ENCODE measurements at places on chromosomes 2 and 18.
A peak's percentile ranks its signal among the peaks of the same experiment; 100 is the strongest.

- DNase-seq: no peak
Measured at GRCh38 chr2:163205589-163206254, 367.2 kb upstream of the KCNH7 start.

DNA sequence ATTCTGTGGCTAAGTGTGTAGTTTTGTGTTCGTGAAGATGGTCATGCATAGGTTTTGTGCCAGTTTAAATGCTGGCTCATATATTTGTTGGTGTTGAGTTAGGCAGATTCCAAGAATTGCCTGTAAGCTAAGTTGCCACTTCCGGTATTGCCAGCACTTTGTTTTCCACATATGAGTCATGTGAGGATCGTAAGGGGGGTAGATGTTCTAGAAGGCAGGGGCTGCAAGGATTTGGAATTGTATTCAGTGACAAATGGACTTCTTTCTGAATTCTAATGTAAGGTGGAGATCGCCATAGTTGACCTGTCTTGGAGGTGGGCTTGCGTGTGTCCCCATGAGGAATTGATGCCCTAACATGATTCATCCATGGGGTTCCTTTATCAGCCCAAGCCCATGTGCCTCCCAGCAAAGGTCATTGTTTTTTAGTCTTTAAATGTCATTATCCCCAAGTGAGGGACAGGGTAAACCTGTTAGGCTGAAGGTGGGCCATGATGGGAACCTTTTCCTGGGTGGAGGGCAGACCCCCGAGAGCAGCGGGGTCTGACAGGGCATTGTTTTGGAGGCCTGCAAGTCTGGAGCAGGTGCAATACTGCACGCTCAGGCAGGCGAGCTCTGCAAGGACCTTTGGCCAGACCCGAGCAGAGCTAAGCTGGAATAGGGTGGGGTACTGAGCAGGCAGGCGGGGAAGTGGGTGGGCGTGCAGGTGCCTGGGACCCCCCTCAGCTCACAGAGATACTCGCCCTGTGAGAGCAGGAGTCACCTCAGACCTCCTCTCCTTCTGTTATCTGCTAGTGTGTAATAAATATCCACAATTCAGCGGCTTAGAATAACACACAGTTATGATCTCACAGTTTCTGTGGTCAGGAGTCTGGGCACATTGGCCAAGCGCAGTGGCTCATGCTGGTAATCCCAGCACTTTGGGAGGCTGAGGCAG is 77.4 kb downstream of the LRRFIP1 start:
- no peak for DNase-seq

DNA sequence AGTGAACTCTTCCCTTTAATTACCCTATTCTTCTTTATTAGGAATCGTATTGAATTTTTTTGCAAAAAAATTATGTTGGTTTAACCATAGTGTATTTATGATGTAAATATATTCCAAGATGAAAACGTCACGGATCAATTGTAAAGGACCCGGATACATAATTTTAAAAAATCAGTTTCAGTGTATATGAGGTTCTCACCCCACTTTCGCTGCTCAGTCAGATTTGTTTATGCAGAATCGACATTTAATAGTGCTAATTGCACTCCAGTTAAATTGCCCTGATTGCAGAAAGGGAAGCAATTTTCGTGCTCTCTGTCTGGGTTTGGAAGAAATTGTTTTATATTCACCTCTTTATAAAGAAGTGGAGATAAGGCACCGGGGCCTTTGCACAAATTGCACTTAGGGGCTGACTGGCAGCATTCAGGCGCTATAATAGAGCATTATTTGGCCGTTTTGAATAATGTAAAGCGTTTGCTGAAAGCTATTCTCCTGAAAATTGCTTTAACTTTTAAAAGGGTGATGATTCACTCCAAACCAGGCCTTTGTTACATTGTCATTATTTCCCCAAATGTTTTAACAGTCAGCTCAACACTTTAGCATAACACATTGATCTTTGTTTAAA is 3.0 kb upstream of the SP9 start:
- DNase-seq: peak; percentile 41

DNA sequence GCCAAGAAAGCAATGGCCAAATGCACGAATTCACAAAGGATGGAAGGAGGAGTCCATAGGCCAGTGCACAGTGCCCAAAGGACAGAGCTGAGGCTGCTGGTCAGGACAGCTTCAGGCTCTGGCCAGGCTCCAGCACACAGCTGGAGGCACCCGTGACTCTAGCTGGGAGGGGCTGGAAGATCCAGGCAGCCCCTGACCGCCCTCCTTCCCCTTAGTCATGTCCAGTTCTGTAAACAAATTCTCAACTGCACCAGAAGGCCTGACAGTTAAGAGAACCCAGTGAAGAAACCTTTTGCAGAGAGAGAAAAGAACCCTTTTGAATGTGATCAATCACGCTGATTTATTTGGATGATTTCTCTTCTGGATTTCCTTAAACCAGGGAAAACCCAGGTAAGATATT is 7.7 kb upstream of the YWHAQ start:
- no peak for DNase-seq

GRCh38 chr2:166302036-166302435 is 73.7 kb downstream of the SCN9A start:
- no peak for DNase-seq

DNA sequence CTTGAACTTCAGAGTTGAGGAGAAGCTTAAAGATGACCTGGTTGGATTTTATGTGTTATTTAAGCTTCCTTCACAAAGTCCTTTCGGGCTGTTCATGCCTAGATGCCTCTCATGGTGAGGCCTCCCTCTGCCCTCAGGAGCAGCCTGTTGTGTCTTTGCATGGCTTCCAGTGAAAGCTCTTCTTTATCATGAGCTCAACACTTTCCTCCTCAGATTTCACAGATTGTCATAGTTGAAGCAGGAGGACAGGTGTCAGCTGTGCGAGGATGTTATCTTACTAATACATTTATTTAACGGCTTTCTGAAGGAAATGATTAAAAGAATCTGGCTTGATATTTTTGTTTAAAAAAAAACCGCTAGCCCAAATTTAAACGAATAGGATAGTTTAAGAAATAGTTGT is 48.8 kb upstream of the ITSN2 start:
- DNase-seq: no peak

GRCh38 chr2:64768491-64769005 is 114.8 kb upstream of the SERTAD2 start:
- no peak for DNase-seq

- no peak for DNase-seq
Measured at GRCh38 chr2:171862501-171862900, 31.5 kb downstream of the SLC25A12 start.

- no peak for DNase-seq
Measured at GRCh38 chr2:65390134-65390533, 42.3 kb downstream of the SPRED2 start.

DNA sequence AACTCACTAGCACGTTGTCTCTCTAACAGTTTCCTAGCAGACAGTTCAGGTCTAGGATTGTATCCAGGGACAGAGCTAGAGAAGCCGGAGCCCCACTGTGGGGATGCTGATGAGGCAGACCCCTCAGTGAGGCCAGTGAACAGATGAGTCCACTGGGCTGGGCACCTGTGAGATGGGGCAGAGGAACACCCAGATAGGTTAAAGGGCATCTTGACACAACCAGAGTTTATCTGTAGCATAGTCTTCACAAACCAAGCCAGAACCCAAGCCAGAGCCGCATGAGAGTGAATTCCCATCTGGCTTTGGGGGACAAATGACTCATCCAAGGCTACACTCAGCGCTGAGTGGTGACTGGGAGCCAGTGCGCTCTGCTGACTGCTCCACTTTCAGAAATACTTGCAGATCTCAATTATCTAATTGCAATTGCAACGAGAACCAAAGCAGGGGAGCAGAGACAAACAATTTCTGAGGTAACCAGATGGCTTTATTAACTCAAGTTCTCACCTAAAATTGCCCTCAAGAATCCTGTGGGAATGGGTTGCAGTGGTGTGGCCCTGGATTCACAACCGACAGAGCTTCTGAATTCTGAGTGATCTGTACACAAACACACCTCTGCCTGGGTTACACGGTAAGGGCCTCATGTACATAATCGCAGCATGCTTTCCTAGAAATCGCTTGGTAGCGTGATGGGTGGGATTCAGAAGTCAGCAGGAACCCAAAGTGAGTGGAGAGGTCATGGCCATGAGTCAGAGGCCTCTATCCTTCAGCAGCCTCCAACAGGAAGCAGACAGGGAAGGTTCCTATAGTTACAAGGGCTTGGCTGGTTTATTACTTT is 48.7 kb upstream of the MSH2 start:
- no peak for DNase-seq

GRCh38 chr18:31197676-31198075 is 35.0 kb upstream of the DSC1 start:
- no peak for DNase-seq

GRCh38 chr2:223801736-223802135 is 35.6 kb downstream of the AP1S3 start:
- no peak for DNase-seq

- DNase-seq: no peak
Measured at GRCh38 chr2:221527776-221528309, 44.3 kb downstream of the EPHA4 start.

DNA sequence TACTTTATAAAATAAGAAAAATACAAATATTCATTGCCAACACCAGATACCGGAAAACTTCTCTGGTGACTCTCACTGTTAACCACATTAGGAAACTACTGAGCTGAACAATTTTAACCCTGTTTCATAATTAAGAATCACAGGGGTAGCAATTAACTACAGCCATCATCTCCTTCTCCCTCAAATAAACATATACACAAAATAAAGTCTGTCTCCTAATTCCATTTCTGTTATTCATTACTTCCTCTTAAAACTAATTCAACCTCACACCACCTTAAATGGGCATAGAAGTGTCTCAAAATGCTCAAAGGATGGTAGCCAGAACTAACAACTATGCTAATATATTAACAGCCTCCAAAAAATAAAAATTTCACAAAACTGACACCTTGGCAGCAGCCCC is 60.7 kb downstream of the ACVR1 start:
- DNase-seq: no peak

GRCh38 chr2:74618410-74619083 is 29.6 kb downstream of the M1AP start:
- DNase-seq: no peak

DNA sequence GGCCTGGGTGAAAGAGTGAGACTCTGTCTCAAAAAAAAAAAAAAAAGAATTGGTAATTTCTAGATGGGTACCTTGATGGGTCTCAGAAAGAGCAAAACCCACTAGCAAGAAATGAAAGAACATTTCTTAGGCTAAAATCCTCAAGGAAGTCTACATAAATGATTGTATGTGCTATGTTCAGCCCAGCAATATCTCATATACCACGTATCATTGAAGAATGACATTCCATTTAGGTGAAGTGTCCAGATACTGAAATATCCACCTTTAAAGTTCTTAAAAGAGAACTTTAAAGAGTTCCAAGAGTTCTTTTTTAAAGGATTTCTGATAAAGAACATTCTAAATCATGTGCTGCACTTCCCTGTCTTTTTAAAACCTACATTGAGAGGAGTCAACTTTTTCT is 19.2 kb downstream of the NRP2 start:
- no peak for DNase-seq

- DNase-seq: no peak
Measured at GRCh38 chr2:145591109-145591809, 1071.3 kb upstream of the ZEB2 start.

DNA sequence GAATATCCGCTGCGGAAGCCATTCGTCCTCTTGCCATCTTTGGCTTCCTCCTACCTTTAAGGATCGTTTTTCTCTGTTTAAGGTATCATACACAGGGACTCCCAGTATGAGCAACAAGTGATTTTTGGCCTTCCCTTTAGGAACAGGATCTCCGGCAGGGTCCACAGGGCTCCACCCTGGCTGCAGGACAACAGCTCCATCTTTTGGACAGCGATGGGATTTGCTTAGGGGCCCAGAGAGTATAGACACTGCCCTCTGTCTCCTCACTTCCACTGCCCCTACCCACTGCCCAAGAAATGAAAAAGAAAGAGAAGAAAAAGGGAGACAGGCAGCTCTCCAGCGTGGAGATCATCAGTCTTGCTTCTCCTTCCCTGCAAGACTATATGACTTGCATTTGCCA is 224.5 kb downstream of the UXS1 start:
- no peak for DNase-seq

DNA sequence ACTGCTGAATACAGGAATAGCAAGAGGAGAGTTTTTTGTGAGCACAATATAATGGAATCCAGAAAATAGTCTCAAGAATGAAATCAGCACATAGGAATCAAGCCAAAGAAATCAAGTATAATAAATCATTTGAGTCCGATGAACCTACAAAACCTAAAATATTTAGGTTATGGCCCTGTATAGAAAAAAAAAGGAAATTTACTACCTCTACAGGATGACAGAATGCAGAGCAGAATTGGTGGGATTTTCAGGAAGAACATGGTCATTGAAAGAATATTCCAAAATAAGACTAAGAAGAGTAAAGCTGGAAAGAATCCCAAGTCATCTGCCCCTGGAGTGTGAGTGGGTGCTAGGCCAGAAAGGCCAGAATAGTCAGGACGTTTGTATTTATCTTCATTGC is 1041.2 kb upstream of the CDH2 start:
- no peak for DNase-seq

GRCh38 chr2:197985029-197985638 is 180.7 kb downstream of the PLCL1 start:
- DNase-seq: no peak

DNA sequence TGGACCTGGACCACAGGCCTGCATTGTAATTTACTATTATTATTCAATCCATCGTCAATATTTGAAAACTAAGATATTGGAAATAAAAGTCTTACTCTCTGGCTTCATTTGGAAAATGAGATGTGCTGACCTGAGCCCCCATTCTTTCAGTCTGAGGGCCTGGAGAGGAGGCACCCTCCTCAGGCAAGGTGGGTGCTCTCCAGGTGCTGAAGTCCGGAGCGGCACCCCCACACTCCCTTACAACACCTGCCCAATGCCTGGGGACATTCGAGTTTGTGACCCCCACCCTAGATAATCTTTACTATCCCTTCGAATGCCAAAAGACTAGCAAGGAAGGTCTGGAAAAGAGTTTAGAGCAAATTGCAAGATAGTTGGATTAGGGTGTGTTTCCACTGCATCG is 133.3 kb downstream of the EN1 start:
- DNase-seq: no peak

DNA sequence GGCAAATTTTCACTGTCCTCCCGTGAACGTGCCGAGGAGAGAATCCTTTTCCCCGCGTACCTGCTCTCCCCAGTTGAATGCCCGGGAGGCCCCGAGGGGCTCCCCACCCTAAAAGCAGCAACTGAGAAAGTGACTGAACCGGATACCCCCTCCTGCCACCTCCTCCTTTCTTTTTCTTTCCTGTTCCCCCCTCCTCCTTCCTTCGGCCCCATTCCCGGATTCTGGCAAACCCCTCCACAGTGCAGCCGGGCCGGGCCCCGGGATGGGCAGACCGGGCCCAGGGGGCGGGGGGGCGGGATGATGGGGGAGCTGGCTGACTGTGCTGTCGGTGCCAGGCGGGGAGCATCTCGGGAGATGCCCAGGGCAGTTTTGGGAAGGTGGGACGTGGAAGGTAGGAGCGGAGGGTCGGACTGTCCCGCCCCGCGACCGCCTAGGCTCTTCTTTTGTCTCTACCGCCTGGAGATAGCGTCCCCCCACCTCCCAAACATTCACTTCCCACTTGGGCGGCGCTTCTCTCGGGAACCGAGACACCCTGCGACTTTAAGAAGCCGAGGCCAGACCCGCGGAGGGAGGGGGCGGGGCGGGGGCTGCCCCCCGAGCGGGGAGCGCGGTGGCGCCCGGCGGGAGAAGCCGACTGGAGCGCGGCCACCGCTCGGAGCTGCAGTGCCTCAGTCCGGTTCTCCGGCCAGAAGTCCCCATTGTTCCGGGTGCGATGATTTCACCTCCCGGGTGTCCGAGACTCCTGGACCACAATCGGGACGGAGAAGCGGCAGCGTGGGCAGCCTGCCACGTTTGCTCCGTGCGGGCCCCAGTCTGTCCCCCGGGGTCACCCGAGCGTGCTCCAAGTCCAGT is 8.2 kb downstream of the DLX2 start:
- no peak for DNase-seq

GRCh38 chr18:62797329-62797728 is 82.0 kb downstream of the PHLPP1 start:
- DNase-seq: no peak

All from NCI-H1436 (cell line).